Frontal cortex (tissue), 4 donors: ENCODE measurements at places on chromosomes 2 and 18. TPM values are rescaled to one million over a fixed set of nuclear protein-coding genes. Genes with fewer than 3 reads are reported as not detected.
A peak's percentile ranks its signal among the peaks of the same experiment; 100 is the strongest.

GRCh38 chr2:42850016-42850805 is 57.8 kb upstream of the HAAO start:
- DNase-seq = no peak

DNA sequence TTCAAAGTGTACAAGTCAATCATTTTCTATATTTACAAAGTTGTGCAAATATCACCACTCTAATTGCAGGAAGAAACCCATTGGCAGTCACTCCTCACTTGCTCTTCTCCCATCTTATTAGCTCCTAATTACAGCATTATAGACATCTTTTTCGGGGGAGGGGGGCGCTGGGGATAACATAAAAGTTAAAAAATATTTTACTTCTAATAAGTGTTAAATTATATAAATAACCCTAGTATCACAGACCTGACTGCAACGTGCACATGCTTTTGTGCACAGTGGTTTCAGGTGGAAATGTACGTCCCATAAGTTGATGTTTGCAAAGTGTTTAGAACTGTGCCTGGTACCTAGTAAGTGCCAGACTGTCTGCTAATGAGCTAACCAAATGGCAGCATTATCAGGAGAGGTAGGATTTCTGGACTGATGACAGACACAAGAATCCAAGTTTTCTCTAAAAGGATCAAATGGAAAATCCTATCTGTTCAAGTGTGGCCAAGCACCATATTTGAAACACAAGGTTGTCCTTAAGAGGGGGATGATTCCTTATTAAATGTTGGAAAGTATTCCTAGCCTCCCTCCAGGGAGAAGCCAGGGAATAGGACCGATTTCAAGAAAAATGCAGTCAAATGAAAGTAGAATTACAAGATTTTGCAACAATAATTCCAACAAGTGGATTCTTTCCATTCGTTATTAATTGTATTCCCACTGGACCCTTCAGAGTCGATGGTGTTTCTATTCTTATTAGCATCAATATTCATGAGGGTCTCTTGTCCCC is 70.0 kb downstream of the ACKR3 start:
- no peak for DNase-seq

GRCh38 chr18:66582211-66582610 is 21.7 kb downstream of the CDH19 start:
- no peak for DNase-seq

GRCh38 chr2:36530178-36530982 is 67.6 kb downstream of the FEZ2 start:
- DNase-seq = no peak

GRCh38 chr2:38634684-38635083 is 31.2 kb upstream of the GALM start:
- DNase-seq = no peak

- DNase-seq = no peak
Measured at GRCh38 chr18:31581498-31582197, 10.0 kb upstream of the TTR start.

DNA sequence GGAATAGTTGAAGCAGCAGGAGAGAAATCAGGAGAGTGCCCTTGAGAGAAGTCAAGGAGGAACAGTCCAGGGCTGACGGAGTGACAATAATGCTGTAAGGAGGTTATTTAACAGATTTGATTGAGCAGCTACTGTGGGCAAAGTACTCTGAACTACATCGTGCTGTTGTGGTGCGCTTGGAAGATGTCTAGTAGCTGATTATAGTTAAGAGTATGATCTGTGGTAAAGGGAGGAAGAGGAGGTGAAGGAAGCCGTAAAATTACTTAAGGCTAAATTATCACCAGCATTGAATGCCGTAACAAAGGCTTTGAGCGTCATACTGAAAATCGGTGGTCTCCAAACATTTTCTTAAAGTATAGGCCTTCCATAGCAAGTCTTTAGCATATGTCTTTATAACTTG is 4.5 kb downstream of the PCBP1 start:
- no peak for DNase-seq

Gene REG3A
- total RNA-seq = not detected

Gene DNAH7
- total RNA-seq = 11.4 TPM

GRCh38 chr2:54226260-54226659 is 29.8 kb downstream of the TSPYL6 start:
- DNase-seq = no peak

DNA sequence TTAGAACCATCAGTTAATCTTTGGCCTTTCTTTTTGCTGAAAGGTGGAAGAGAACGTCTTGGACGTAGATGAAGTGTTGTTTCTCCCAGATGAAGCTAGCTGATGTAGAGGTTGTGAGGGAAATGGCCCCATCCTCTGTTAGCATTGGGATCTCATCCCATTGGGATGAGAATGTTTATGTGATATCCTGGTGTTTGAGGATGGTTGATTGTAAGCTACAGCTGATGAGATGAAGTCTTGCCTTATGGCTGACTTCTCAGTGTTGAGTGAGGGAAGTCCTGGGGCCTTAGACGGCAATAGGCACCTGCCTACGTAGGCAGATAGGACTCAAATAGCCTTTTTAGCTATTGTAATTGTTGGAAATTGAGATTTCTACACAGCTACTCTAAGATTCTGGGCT is 211.3 kb downstream of the MYCN start:
- no peak for DNase-seq

GRCh38 chr2:238123991-238124470 is 14.4 kb upstream of the KLHL30 start:
- no peak for DNase-seq

DNA sequence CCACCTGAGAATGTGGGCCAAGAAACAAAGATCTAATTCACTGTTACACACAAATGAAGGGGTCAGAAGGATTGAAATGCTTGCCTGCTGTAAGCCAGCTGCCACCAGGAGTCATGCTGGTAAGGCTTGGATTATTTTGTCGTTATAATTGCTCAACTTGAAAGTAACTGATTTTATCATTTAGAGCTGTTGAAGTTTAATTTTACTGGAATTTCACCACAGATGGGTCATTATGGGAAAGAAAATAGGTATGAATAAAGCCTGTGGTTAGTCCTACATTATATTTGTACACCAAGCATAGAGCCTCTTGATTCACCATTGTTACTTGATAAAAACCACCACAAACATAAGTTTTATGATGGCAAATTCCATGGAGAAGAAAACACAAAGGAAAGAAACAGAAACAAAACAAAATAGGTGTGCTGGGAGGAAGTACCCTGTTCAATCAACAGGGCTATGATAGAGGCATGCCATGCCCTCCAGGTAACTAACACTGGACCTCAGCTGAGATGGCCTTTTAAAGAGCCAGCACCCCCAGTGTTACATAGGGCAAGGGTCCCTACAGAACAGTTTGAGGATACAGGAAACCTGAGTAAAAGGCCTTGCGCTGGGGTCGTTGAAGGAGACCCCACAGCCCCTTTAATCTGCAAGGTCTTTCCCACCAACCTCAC is 3.0 kb downstream of the CLEC4F start:
- DNase-seq = no peak

DNA sequence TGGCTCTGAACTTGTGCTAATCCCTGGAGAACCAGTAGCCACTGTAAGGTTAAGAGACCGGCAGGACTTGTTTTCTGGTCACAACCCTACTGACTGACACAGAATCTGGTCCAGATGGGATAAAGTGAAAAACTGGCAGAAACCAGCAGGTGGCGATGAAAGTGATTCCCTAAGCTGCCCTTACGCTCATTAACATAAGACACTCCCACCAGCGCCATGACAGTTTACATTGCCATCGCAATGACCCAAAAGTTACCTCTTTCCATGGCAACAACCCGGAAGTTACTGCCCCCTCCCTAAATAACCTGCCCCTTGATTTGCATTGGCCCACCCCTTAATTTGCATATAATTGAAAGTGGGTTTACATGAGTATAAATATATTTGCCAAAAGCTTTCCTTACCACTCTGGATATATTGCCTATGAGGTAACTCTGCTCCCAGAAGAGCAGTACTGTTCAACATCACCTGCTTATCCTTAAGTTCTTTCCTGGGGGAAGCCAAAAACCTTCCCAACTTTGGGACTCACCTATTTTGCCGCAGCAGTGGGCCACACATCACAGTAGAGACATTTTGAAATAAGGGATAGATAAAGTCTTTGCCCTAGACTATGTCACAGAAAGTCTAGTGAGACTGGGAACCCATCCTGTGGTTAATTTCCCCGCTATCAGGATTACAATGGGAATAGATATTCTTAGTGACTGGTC is 35.8 kb upstream of the AFF3 start:
- no peak for DNase-seq

DNA sequence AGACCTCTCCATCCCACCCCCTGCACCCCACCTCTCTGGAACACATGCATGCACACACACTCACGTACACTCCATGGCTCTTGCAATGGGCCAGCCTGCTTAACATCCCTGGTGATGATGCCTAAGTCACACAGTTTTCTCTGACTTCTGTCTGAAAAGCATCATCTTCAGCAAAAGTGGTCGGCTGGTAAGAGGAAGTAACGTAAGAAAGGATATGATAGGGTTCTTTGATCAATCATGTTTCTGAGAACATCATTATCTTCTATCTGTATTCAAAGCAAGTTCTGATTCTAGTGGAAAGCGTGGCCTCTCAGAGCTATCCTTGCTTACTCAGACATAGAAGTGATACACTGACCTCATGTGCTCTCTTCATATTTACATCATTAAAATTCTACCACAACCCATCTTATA is 11.4 kb upstream of the NDUFV2 start:
- no peak for DNase-seq

- no peak for DNase-seq
Measured at GRCh38 chr2:20170704-20171250, 54.2 kb downstream of the SDC1 start.

DNA sequence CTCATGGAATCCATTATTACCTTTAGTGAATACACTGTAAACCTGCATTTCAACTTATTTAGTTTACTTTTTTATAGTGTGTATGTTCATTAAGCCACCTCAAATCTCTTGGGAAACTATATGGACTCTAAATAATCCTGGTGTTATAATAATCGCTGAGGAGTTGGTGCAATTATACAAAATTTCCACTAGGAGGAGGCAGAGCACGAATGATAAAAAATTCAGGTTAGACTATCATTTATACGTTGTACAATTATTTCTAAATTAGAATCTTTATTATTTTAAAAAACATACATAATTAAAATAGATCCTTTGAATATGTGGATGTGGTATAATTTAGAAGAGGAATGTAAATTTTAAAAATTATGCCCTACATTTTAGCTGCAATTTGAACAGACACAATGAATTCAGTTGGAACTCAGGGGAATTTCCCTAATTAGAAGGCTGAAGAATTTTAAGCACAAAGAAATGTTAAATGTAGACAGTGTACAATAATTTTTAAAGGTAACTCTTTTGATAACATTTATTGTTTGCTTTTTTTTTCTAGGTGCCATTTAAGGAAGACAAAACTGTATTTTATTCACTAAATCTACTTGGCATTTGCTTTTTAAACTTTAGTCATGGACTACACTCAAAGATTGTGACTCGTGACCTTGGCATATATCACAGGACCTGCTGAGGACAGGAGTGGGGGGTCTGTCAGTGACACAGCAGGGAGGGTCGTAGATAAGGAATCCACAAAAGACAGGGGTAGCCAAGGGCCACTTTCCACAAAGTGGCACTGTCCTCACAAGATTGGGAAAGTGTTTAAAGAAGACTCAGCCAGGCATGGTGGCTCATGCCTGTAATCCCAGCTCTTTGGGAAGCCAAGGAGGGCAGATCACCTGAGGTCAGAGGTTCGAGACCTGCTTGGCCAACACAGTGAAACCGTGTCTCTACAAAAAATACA is 45.5 kb downstream of the RAB12 start:
- DNase-seq = peak; percentile 44

GRCh38 chr2:55965276-55965675 is 41.7 kb upstream of the EFEMP1 start:
- no peak for DNase-seq

GRCh38 chr18:55982992-55983391 is 395.0 kb upstream of the TCF4 start:
- DNase-seq = no peak
